ENCODE measurements at places on chromosomes 6 and 20. TPM values are rescaled to one million over a fixed set of nuclear protein-coding genes. Genes with fewer than 3 reads are reported as not detected.

DNA sequence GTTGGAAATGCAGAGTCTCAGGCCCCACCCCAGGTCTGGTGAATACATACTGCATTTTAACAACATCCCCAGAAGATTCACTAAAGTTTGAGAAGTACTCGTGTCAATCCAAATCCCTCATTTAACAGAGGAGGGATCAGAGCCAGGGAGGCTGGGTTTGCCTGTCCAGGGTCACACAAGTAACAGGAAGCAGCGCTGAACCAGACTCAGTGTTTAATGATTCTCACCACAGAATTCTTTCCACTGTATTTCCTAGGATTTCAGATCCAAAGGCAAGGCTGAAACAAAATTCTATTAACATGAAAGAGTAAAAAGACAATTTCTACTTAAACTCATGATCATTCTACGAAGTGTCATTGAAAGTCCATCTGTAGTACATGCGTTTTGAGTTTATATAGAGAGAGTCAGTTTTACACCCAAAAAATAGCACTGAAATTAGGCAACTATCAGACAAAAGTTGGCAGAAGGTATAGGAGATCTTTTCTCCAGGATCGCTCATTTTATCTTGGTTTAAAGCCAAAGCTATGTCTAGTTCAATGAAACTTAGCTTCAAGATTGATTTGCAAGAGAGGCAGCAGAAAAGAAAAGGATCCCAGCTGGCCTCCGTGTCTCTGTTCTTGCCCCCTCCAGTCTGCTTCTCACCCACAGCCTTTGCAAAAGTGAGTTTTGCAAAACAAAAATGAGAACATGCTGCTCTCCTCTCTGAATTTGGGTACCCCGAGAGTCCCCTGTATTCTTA is 6.0 kb upstream of the AGPAT4 start:
- DNase-seq: no peak

- DNase-seq: no peak
These were observed 330.5 kb downstream of the TFAP2A start for GRCh38 chr6:10084111-10084986.

DNA sequence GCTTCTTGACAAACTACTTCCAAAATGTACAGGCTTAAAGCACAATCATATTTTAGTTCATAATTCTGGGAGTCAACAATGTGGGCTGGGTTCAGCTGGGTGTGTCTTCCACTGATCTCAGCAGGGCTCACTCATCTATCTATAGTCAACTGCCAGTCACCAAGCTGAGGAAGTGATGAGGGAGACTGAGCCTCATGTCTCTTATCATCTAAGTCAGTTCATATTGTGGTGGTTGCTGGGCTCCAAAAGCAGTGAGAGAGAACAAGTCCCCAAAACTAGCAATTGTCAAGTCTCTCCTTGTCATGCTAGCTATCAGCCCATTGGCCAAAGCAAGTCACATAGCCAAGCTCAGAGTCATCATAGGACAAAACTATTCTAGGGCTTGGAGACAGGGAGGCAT is 465.9 kb upstream of the ARID1B start:
- DNase-seq: no peak

KCNQ5 gene
- 0.39 TPM for total RNA-seq

AARS2 gene
- total RNA-seq: 14.2 TPM

ELOVL2 gene
- 0.59 TPM for total RNA-seq

DNA sequence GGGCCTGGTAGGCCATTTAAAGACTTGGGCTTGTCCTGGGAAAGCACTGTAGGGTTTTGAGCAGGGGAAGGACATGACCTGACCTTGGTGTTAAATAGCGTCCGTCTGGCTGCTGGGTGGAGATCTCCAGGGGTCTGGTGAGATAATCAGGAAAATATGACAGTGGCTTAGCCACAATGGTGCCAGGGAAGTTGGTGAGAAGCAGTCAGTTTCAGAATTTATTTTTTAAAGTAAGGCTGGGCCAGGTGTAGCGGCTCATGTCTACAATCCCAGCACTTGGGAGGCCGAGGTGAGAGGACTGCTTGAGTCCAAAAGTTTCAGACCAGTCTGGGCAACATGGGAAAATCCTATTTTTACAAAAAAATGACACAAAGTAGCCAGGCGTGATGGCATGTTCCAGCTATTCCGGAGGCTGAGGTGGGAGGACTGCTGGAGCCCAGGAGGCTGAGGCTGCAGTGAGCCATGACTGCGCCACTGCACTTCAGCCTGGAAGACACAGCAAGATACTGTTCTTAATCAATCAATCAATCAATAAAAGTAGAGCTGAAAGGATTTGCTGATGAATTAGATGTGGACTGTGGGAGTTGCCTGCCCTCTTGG is 41.4 kb downstream of the BCL2L1 start:
- no peak for DNase-seq

DNA sequence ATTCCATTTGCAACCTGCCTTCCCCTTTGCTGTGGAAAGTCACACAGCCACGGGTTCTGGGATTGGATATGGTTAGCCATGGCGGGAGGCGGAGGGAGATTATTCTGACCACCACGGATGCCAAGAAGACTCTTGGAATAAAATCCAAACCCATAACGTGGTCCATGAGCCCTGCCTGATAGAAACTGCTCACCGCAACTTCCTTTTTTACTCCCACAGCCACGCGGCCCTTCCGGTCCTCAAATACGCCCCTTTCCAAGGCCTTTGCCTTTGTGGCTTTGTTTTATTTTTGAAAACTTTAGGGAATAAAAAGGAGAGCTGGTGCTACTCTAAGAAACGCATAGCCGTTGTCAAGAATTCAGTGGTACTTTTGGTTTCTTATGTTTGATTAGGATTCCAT is 602.5 kb upstream of the CDH4 start:
- DNase-seq: no peak

- DNase-seq: peak; percentile 46
These were observed 78.9 kb downstream of the OLIG3 start for GRCh38 chr6:137415127-137415833.

DNA sequence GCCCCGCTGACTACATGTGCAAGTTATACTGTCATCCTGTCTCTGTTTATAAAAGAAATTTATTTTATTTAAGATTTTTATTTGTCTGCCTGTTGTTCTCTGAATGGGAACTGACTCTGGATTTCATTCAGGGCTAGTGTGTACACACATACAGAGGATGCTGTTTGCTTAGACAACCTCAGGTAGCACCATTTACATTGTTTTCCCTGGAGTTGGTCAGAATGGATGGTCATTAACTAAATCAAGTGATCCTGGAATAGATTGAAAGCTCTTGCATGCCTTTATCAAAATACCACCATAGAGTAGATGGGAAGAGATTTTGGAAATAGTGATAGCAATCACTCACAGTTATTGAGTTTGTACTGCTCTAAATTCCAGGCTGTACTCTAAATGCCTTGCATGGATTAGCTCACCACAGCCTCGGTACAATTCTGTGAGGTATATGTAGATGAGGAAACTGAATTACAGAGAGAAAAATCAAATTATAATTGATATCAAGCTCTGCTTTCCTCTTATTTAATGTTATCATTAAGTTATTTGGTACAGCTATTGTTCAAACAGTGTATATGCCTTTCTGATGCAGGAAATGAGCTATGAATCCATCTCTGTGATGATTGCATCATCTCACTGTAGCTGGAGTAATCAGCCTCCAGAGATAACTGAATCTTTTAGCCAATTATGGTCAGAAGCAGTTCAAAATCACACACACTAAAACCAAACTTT is 51.9 kb downstream of the RNF217 start:
- DNase-seq: no peak

DNA sequence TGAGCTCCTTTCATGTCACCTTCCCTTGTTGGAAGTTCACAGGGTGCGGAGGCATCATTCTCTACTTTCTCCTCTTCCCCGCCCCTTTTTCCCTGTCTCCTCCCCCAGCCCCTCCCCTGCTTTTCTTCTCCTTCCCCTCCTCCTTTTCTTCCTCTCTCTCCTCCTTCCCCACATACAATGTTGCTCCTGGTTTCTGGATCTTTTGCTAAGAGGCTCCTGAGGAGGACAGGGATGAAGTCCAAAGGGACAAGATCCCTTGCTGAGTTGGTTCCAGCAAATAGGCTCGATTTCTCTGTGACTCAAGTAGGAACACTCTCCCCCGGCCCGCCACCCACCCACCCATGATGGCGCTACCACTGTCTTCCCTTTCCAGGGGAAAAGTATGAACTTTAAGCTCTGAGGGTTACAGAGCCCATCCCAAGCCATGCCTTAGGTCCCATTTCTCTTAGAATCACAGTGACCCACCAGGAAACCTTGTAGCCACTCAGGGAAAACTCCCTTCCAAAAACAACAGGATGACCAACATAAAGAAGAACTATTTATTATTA is 852 bp upstream of the TFEB start:
- DNase-seq: no peak

DNA sequence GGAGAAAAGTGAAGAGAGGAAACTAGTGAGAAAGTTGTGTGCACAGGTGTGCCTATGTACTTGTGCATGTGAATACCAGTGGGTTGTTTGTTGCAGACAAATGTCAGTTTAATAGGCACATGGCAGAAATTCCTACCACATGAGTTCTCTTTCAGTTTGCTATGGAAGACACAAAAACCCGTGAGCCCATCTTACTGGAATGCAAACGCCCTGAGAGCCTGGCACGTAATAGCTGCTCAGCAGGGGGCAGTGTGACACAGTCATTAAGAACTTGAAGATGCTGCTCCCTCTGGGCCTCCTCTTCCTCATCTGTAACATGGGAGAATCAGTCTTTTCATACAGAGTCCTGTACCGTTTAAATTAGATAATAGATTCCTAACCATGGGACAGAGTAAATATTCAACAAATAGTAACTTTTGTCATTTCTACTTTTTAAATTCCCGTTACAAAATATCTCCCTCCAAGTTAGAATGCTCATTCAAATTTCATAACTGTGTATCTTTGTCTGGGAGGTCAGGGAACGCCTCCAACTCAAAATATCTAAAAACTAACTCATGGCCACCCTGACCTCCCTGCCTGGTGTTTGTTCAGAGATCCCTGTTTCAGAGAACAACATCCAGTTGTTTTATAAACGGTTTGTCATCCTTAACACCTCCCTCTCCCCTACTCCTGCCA is 802.9 kb downstream of the MAFB start:
- peak; percentile 55 for DNase-seq

- no peak for DNase-seq
These were observed 3.4 kb upstream of the SLC17A5 start for GRCh38 chr6:73657201-73657600.

DNA sequence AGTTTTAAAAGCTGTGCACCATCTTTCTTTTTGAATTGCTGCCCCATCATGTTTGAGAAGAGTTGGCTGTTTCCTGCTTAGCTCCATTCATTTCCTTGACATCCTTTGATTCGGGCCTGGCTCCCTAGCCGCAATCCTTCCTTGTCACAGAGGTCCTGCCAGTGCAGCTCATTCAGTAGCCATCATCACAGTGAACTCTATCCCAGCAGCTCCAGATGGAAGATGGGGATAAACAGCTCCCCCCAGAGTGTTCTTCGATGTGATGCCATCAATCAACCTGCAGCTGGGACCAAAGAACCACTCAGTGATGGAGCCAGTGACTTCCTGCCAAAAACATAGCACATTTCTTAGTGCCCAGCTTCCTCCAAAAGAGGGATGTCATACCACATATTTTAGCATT is 158.8 kb downstream of the FRK start:
- no peak for DNase-seq

DNA sequence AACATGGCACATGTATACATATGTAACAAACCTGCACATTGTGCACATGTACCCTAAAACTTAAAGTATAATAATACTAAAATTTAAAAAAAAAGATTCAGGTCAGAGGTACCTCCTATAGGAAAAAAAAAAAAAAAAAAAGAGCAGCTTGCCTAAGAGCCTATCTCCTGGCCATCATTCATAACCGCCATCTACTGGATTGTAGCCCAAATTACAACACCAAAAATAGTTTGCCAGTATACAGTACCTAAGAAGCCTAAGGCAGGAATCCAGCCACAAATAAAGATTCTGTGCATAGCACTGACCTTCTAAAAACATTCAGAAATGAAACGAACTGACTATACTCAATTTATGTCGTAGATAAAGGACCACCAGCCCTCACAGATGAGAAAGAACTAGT is 438.4 kb upstream of the ADGRB3 start:
- DNase-seq: no peak

GRCh38 chr6:14682812-14683211 is 563.1 kb upstream of the JARID2 start:
- DNase-seq: no peak

PRKN gene
- 5.2 TPM for total RNA-seq

CST3 gene
- 69.7 TPM for total RNA-seq

KIF25 gene
- total RNA-seq: not detected

- DNase-seq: no peak
These were observed 13.2 kb downstream of the RNF146 start for GRCh38 chr6:127279815-127280214.

DNA sequence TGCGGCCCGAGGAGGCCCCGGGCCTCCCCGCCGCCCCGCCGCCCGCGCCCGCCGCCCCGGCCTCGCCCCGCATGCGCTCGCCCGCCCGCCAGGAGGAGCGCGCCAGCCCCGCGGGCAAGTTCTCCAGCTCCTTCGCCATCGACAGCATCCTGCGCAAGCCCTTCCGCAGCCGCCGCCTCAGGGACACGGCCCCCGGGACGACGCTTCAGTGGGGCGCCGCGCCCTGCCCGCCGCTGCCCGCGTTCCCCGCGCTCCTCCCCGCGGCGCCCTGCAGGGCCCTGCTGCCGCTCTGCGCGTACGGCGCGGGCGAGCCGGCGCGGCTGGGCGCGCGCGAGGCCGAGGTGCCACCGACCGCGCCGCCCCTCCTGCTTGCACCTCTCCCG is 1.5 kb downstream of the FOXQ1 start:
- DNase-seq: no peak

DNA sequence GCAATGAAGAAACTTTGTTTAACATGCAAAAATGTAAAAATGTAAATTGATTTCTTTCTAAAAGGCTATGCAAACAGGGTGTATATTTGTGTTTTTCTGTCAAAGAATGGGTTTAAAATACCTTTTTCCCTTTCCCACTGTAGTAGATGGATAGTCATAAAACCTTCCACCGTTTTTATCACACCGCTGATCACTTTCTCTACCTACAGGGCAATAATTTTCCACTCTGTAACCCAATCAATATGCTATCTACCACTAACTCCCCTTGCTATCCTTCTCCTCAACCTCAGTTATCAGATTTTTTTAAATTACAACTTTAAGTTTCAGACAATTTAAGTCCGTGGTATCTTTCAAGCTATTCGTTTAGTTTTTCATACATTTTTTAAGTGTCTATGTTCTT is 91.4 kb upstream of the ARID1B start:
- DNase-seq: no peak

GRCh38 chr20:41655962-41656618 is 37.9 kb upstream of the CHD6 start:
- DNase-seq: no peak

DNA sequence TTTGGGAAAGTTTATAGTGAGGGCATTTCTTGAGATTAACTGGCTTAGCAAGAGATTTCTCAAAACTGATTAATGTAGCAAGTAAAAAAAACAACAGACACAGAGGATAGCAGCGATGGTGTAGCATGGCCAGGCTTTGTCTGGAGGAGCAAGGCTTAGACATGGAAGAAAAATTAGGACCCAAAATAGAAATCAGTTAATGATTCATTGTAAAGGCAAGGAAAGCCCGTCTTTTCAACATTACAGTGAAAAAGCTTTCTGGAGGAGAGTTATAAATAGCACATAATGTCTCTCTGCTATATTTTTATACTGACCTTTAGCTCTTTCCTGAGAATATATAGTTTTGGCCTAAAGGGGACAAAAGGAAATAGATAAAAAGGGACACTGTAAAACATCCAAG is 45.1 kb downstream of the FNDC1 start:
- DNase-seq: no peak

Measured in skin of body (tissue), 3 donors.